Caki2 (cell line): ENCODE measurements at places on chromosomes 13 and 19. TPM values are rescaled to one million over a fixed set of nuclear protein-coding genes. Genes with fewer than 3 reads are reported as not detected.

MAU2 gene
- 13.0 and 36.3 TPM in 2 replicates for total RNA-seq

DNA sequence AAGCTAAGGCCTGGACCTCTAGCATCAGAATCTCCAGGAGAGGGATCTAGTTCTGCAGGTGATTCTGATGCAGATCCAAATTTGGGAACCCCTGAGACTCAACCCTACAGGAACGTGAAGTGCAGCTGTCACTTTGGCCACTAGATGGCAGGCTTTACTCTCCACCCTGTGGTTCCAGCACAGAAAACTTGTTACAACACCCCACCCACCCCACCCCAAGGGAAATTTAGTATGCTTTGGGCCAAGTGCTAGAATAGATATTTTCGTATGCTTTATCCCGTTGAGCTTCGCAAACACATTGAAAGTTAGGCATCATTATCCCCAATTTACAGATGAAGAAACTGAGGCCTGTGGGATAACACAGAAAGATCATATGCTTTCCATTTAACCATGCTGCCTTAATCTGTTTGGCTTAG lies 232.0 kb downstream of the B3GLCT start:
- DNase-seq = no peak

DNA sequence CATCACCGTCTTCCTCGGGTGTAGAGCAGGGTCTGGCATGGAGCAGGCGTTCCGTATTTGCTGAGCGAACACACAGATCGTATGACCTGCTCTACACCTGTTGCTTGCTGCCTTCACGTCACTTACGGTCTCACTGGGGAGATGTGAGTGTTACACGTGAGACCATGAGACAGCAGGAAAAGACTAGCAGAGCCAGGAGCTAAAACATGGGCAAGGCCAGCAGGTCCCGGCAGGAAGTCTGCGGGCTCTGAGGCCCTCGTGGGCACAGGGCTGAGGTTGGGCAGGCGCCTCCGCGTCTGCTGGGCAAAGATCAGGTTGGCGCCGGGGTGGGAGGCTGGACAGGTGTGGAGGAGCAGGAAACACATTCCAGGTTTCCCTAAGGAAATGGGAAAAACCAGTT lies 19.7 kb upstream of the GTF3A start:
- DNase-seq = no peak

DNA sequence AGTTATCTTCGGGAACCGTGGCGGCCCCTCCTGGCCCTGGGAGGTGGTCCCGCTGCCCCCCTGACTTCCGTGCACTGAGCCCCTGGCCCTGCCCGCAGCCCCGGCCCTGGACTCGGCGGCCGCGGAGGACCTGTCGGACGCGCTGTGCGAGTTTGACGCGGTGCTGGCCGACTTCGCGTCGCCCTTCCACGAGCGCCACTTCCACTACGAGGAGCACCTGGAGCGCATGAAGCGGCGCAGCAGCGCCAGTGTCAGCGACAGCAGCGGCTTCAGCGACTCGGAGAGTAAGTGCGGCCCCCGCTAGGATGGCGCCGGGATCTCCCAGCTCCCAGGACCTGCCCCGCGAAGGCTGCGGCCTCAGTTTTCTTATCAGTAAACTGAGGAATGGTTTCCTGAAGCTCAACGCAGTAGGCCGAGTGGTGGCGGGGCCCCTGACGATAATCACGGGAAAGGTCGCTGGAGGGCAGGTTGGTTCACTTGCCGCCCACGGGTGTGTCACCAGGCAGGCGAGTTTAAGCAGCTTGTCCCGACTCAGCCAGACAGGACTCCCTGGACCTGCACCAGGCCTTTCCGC lies 924 bp downstream of the RGCC start:
- no peak for DNase-seq

DNA sequence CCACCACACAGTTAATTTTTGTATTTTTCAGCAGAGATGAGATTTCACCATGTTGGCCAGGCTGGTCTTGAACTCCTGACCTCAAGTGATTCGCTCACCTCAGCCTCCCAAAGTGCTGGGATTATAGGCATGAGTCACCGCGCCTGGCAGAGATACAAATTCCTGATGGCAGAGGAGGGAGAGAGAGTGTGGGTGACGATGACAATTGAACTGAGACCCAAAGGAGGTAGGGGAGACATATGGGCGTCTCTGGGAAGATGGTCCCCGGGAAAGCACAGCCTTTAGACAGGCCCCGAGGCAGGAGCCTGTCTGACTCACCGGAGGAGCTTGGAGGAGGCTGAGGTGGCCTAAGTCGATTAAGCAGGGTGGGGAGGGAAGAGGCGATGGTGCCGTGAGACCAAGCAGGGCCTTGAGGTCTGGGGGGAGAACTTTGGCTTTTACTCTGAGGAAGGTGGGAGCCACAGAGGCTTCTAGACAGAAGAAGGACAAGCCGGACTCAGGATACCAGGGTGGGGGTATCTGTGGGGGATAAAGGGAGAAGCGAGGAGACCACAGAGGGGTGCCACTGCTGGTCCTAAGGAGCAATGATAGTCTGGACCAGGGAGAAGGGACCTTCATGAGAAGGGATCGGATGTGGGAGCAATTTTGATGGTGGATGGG lies 38.2 kb downstream of the ARRDC2 start:
- peak; percentile 77 for DNase-seq

- no peak for DNase-seq
These were observed 2.0 kb upstream of the LILRB2 start for GRCh38 chr19:54282686-54283470.
